ENCODE measurements at places on chromosomes 12 and 14. TPM values are rescaled to one million over a fixed set of nuclear protein-coding genes. Genes with fewer than 3 reads are reported as not detected.

EFCAB11 gene
- total RNA-seq: 2.4 TPM

INSM2 gene
- total RNA-seq: not detected

BCL11B gene
- 0.33 TPM for total RNA-seq

KRT83 gene
- total RNA-seq: not detected

ACSS3 gene
- total RNA-seq: 25.8 TPM

COX8C gene
- not detected for total RNA-seq
